ENCODE measurements at places on chromosomes 3 and 15.

GRCh38 chr3:44114142-44114541 lies 127.5 kb upstream of the TOPAZ1 start:
- peak; percentile 84 for DNase-seq

- no peak for DNase-seq
Measured at GRCh38 chr3:169515132-169515531, 148.4 kb downstream of the MECOM start.

DNA sequence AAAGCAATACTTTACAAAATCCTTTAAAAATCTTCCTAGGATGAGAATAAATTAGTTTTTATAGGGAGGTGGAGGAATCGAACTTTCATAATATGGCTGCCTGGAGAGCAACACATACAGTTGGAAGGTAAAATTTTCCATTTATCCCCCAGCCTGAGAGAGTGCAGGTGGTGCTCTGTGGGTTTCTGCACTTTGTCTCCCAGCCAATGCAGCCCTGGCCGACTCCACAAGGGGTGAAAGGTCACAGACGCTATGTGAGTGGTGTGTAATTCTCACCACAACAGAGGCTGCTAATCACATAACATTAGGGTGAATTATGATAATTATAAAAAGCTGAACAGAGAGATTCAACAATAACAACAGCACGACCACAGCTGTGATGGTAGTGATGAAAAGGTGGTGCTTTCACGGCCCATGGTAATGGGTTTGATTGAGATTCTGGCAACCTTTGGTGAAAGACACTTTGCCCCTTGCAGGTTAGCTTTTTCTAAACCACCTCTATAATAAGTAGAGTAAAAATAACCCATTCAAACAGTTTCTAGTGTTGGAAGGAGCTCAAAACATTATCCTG lies 30.1 kb upstream of the NANOGP8 start:
- DNase-seq, result no peak

DNA sequence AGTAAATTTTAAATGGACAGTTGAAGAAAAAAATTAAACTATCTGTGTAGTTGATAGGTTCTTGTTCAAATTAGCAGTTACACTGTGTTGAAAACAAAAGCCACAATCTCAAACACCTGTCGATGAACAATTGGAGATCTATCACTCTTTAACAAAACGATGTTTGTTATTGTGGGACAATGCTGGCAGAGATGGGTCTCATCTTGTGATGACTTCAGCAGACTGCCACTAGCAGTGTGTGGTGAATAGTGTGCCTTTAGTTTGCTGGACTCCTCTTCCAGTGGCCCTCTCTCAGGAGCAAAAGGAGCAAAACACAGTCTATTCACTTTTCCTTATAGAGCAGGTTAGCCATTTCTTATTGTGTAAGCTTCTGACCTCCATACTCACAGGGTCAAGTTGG lies 14.7 kb upstream of the TRIM59 start:
- DNase-seq, result no peak

- DNase-seq, result no peak
Measured at GRCh38 chr15:37698679-37699078, 235.8 kb upstream of the TMCO5A start.

DNA sequence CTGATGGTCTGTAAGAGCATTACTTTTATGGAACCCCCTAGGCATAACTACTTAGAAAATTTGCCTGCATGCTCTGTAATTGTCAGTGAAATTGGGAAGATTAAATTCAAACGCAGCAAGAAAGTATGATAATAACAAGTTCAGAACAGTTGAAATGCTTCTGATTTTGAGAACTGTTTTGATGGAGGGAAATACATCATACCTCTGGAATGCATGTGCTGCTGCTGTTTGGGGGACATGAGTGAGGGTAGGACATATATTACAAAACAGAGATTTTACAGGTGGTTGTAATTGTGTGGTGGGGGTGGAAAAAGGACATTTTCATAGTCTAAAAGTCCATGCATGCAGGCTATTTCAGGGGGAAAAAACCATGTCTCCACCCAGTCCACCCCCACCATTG lies 135.0 kb upstream of the DPH6 start:
- no peak for DNase-seq

GRCh38 chr3:126743350-126743749 lies 39.3 kb downstream of the CHCHD6 start:
- DNase-seq, result no peak

- no peak for DNase-seq
Measured at GRCh38 chr15:56980473-56980872, 62.0 kb downstream of the TCF12 start.

GRCh38 chr3:158935846-158936245 lies 134.0 kb downstream of the MFSD1 start:
- DNase-seq, result no peak

GRCh38 chr15:63396152-63396928 lies 14.7 kb upstream of the CA12 start:
- DNase-seq, result peak; percentile 70

DNA sequence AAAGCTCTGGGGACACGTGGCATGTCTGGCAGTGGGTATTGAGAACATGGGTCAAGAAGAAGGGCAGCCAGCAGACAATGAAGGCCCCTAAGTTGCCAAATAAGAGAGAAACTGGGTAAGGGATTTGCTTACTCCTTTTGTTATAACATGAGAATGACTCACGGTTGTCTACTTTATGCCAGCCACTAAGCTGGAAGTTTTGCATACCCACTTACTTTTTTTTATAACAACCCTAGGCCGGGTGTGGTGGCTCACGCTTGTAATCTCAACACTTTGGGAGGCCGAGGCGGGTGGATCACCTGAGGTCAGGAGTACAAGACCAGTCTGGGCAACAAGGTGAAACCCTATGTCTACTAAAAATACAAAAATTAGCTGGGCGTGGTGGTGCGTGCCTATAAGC lies 50.0 kb downstream of the DRD3 start:
- no peak for DNase-seq

GRCh38 chr3:166799-167198 lies 29.8 kb upstream of the CHL1 start:
- DNase-seq, result no peak

DNA sequence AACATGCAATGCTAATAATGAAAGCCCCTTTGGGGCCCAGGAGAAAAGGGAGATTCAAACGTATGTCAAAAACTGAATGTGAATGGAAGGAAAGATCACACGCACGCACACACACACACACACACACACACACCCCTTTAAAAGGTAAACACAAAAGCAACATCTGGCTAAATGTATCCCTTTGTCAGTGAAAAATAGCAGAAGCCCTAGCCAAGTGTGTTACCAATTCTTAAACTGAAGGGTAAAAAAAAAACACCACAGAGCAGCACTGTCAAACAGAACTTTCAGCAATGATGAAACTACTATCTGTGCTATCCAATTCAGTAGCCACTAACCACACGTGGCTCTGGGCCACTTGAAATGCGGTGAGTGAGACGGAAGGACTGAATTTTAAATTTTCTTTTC lies 4.9 kb downstream of the RFTN1 start:
- no peak for DNase-seq

GRCh38 chr3:185439745-185440466 lies 58.9 kb downstream of the TMEM41A start:
- DNase-seq, result no peak

GRCh38 chr3:84165328-84165727 lies 793.5 kb upstream of the CADM2 start:
- no peak for DNase-seq

- DNase-seq, result no peak
Measured at GRCh38 chr3:149395107-149396089, 17.9 kb upstream of the TM4SF1 start.

All from ELF-1 (cell line).